Liver (tissue), 10 donors: ENCODE measurements at places on chromosomes 2 and 18.

- no peak for DNase-seq
Observed at GRCh38 chr18:35491700-35492077, 6.1 kb downstream of the INO80C start.

DNA sequence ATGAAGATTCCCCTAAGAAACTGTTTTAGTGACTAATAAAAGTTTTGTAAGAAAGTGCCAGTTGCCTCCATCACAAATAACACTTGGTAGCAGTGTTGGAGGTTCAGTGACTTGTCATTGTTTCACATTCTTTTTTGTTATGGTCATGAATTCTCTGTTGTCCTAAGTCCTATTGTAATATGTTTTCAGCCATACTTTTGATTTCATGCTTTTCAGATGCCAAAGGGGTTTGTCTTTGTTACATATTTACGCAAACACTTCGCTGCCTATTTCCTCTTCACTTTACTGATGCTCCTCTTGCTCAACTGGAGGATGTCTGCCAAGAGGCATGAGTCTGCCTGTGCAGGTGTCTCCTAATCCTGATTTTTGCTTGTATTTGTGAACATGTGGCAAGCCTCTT, 66.6 kb downstream of the PHLPP1 start:
- DNase-seq, result no peak

- no peak for DNase-seq
Observed at GRCh38 chr18:39636931-39637330, 2071.3 kb upstream of the CELF4 start.

GRCh38 chr2:109660046-109660860, 46.1 kb downstream of the SOWAHC start:
- DNase-seq, result no peak

- DNase-seq, result no peak
Observed at GRCh38 chr2:64489081-64489751, 34.9 kb upstream of the AFTPH start.

GRCh38 chr18:52572036-52573000, 232.3 kb downstream of the DCC start:
- no peak for DNase-seq

DNA sequence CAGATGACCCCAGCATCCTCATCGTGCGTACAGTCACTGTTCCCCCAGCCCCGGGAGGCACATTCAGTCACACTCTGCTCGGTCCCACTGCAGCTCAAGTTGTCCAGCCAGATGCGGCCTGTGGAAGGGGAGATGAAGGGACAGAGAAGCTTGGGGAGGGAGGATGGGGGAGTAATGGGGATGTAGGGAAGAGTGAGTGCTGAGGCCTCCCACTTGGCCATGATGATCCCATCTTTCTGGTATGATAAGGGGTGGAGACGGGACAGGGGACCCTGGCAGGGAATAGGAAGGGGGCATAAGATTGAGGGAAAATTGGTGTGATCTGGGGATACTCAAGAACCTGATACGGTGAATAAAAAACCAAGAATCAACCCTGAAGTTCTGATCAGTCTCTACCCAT, 3.5 kb downstream of the LOXL3 start:
- DNase-seq, result no peak

- DNase-seq, result no peak
Observed at GRCh38 chr2:81304154-81304830, 999.7 kb upstream of the LRRTM1 start.

DNA sequence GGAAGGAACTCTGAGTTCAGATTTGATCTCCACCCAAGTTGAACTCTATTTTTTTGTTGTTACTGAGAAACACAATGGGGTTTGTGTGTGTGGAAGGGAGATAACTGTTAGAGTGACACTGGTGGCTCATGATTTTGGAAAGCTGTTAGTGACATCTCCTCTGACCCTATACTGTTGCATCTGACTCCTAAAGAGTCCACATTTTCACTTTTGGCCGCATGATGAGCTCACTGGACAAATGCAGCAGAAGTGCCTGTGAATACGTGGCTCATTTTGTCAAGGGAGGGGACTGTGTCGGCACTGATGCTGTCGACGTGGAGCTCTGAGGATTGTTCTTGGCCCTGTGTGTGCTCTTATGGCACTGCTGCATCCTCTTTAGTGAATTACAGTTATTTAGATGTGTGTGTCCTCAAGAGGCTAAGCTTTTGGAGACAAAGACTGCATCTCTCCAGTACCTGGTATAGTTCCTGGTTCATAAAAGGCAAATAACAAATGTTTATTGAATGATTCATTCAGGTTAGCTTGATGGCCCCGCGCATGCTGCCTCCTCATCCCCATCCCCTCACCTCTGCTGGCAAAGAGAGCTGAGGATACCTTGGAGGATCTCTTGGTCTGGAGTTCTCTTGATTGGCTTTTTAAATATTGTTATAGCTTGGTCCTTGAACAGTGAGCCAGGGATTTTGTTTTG, 135.4 kb downstream of the PHLPP1 start:
- DNase-seq, result no peak

DNA sequence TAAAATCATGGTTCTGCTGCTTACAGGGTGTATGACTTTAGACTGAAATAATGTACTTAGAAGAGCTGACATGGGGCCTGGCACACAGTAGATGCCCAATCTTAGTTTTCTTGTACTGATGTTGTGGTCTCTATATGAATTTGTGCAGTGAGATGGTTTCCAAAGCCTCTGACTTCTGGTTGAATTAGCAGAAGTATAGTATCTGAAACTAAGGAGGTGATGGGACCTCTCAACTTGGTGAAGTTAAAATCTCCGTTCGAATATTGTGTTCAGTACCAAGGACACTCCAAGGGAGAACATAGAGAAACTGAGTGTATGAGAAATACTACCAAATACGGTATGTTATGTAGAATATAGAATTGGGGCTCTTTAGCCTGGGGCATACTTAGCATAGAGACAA, 120.9 kb downstream of the ANTXR1 start:
- DNase-seq, result no peak

- DNase-seq, result no peak
Observed at GRCh38 chr2:206920951-206921350, 18.4 kb upstream of the CPO start.

DNA sequence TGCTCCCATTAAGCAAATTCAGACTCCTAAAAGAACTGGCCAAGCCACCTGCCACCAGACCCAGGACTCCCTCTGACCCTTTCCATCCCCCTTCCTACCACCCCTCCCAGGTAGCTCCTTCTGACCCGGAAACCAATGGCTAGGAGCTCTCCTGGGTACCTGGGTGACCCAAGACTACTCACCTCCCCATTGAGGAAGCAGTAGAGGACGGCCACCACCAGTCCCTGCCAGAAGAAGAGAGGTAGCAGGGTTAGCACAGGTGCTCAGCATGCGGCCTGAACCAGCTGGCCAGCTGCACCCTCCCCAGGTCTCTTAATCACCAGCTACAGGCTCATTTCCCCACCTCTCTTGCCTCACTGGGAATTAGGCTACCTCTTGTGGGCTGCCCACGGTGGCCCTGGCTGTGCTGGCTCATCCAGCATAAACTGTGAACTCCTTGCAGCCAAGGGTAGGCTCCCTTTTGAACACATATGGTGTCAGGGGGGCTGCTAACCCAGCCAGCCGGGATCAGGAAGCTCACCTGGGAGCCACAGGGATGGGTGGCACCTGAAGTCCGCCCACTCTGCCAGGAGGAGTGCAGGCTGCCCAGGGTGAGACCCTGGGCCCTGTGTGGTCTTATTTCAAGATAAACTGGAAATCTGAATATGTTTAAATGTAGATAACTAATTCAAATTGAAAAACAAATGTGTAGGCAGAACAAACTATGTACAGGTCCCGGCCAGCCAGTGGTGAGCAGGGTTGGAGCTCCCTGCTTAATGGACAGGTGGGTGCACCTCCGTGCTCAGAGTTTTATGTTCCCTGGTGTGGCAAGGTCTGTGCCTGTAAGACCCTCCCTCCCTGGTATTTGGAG, 9.9 kb downstream of the TMEM37 start:
- no peak for DNase-seq

DNA sequence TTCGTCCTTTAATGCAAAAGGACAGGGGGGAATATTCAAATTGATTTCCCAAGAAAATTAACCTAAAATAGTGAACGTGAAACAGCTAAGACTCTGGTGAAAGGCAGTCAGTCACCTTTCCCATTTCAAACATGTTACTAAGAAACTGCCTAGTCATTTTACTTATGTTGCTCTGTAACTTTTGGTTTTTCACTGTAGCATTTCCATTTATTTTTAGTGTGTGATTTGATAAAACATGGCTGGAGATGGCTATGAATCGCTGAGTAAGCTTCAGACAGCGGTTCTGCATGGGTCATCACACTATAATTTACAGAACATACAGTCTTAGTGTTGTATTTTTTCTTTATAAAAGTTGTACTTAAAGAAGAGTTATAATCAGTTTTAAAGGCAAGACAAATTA, 16.0 kb upstream of the KIDINS220 start:
- DNase-seq, result no peak

- DNase-seq, result no peak
Observed at GRCh38 chr2:28488083-28488830, 7.6 kb upstream of the PLB1 start.

GRCh38 chr18:58565021-58565420, 63.9 kb downstream of the ALPK2 start:
- DNase-seq, result no peak

DNA sequence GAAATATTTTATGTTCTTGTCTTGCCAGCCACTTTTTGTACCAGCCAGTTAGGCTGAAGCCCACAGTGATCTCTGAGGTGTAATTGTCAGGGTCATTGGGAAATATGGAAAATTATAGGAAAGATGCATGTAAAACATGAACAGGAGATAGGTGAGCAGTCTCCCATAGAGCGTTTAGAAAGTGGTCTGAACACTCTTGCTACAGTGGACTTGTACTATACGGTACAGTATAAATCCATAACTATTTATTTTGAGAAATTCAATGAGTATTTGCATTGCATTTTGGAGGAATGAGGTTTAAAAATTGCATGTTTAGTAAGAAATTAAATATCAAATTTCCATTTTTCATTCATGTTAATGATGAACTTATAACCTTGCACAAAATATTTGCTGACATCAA, 20.8 kb upstream of the MAP4K4 start:
- DNase-seq, result no peak

- DNase-seq, result no peak
Observed at GRCh38 chr2:6833300-6833604, 32.5 kb downstream of the CMPK2 start.

DNA sequence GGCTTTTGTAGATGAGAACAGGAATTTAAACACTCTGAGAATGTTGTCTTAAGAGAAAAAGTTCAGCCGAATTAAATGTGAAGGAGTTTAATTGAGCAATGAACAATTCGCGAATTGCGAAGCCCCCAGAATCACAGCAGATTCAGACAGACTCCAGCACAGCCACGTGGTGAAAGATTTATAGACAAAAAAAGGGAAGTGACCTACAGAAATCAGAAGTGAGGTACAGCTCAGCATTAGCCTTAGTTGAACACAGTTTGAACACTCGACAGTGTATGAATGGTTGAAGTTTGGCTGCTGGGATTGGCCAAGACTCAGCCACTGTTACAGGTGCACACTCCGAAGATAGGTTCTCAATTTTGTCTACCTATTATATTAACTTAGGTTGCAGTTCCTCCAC, 264.0 kb upstream of the CHST9 start:
- no peak for DNase-seq

DNA sequence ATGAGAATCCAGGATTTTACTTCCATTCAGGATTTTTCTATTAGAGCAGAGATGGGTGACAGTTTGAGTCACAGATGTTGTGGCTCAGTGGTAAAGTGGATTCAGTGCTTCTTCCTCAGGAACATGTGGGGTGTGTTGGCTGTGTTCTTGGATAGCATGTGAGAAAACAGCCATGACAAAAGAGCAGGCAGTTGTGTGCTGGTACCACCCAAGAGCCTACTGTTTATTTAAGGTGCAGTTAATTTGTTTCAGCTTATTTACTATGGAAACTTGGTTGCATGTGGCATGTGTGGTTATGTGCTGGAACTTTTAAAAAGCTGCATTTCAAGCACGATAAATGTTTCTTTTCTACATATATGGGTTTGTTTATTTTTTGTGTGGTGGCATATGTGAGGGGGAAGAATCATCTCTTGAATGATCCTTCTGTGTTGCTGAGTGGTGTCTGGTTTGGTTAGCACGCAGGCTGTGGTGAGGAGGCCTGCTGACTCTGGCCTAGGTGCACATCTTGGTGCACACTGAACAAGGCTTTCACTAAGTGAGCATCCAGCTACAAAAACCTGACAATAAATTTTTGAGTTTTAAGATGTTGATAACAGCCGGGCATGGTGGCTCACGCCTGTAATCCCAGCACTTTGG, 67.3 kb downstream of the SPTBN1 start:
- DNase-seq, result no peak

DNA sequence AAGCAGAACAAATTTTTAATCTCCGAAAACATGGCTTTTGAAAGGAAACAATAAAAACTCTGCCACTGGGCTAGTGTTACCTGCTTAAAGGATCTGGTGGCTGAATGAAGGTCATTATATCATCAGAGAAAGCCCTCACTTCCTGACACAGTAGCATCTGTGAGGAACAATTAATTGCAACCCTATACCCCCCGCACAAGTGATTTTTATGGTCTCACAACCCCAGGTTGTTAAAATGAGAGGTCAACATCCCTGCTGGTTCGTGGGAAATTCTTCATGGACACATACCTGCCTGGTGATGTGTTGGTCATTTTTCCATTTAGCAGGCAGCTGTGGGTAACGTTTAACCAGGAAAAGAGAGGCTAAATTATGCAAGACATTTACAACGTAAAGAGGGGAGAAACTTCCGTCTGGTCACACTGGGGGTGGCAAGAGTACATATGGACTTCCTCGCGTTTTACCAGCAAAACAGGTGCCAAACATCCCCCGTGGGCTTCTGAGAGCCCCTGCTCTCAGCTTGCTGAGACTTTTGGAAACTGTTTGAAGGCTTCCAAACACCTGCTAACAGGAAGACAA, 29.2 kb downstream of the NIFK start:
- DNase-seq, result no peak

- DNase-seq, result no peak
Observed at GRCh38 chr2:649426-650342, 27.5 kb downstream of the TMEM18 start.

GRCh38 chr2:30252723-30253701, 21.7 kb downstream of the LBH start:
- peak; percentile 76 for DNase-seq

GRCh38 chr2:138521821-138522220, 20.3 kb downstream of the SPOPL start:
- no peak for DNase-seq

DNA sequence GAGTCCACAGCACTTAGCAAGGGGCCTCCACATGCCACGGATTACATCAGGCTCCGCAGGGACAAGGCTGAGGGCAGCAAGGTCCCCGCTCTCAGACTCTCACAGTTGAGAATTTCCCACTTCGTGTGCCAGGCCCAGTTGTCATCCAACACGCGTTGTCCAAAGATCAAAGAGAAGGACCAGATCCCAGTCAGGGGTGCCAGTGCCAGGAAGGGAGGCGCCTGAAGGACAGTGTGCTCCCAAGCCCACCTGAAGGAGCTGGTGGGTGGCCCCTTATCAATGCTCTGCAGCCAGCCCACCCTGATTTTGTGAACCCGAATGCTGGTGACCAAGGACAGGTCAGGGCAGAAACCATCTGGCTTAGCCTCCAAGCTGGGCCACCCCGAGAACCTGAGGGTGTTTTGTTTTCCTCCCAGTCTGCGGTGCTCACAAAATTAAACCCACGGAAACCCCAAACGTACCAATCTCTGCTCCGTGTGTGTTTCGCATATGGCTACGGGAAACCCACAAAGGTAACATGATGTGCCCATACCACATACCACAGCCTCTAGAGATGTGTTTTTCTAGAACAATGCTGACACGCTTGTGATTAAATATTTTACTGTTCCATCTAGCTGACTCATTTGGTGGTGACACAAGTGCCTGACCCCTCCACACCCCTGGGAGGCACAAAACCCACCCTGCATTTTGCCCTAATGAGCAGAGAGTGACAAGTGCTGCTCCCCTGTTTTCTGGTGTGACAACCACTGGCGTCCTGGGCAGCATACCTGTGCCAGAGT, 24.5 kb downstream of the CRACDL start:
- DNase-seq, result no peak
